NCI-H1417 (cell line): ENCODE measurements at places on chromosomes 3 and 15.
A peak's percentile ranks its signal among the peaks of the same experiment; 100 is the strongest.

DNA sequence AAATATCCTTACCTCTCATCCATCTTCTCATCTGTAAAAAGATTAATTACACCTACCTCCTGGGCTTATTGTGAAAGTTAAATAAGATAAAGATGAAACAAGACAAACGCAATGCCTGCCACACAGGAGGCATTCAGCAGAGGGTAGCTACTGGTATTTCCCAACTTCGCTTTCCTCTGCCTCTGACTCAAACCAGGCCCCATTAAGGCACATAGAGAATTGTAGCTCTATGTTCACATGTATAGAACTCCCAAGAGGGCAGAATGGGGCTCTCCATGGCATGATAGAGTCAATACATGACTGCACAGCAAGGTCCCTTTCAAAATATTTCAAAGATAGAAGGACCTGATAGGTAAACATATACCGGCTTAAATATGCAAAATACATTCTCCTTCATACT lies 1.4 kb downstream of the LYSMD2 start:
- no peak for DNase-seq

DNA sequence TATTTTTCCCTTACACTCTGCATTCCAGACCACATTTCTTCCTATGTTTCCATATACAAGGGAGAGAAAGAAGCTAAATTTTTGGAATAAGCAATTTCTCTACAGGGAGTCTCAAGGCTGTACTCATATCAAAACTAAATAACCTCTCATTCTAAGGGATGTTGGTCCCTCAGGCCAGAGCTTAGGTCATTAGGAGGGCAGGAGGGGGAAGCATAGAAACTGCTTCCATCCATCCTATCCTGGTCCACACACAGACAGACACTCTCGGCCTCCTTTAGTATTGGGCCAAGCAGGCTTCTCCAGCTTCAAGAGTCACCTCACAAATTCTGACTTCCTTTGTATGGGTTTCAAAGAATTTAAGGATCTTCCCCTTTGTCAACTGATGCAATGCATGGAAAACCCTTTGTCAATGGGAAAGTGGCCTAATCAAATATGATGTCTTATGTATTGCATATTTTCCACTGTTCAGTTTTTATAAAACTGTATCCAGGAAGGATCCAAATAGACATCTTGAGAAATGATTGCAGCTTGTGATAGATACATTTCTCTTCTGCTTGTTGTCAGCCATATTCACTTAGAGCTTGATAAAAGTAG lies 140.7 kb upstream of the RARB start:
- no peak for DNase-seq

- peak; percentile 49 for DNase-seq
Observed at GRCh38 chr15:23648920-23649515, 1.4 kb upstream of the MAGEL2 start.

DNA sequence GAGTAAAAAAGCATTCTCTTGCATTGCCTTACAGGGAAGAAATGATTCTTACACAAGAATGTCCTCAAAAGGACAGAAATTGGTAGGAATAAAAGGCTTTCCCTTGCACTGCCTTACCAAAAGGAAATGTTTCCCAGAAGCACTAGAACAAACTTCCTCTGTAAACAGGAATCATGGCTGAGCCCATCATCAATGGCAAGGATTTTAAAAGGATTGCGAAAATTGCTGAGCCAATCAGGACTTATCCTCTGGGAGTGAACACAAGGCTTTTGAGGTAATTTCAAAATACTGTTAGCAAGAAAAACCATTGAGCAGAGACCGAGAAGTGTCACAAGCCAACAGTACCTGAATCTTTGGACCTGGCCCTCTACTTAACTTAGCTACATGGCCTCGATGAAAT lies 897.3 kb downstream of the ROBO1 start:
- DNase-seq = no peak

DNA sequence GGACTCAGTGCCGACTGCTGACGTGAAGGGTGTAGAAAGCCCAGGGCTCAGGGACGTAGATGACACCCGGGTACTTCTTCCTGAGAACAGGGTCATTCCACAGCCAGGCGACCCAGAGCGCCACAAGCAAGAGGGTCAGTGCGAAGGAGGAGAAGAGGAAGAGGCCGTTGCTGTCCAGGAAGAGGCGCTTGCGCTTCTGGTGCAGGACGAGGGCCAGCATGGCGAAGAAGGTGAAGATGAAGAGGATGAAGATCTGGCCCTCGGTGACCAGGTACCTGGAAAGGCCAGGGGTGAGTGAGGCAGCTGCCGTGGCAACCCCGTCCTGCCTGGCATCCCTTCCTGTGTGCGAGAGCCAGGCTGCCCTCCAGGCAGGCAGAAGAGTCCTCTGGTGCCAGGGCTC lies 3.0 kb upstream of the CALML4 start:
- DNase-seq = no peak

GRCh38 chr15:26971271-26972018 lies 464 bp downstream of the GABRG3 start:
- DNase-seq = peak; percentile 15

- peak; percentile 87 for DNase-seq
Observed at GRCh38 chr3:169863458-169863899, 6.3 kb downstream of the LRRC31 start.

DNA sequence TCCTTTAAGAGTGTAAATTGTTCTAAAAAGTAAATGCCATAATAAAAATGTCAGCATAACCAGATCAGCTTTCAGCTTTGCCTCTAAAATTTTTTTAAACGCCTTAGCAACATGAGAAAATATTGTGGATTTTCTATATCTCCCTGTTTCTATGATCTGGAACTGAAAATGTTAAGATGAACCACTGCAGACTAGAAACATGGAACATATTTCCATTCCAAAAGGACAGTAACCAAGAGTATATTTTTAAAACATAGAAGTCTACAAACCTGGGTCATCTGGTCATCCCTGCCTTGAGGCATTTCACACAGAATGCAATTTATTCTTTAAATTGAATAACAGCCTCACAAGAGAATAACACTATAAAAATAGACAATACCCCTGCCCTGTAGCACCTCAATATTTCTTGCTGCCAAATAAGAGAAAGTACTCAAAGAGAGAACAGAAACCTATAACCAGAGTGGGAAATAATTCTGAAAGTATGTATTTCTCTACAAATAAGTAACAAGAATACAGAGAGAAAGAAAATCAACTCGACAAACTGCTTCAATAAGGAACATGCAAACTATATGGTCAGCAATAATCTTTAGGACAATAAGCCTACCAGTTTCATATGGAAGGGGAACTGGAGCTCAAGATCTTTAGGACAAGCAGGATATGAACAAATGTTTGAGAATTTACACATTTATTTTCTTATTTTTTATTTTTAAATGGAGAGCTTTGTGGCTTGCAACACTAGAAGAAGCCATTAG lies 949.0 kb downstream of the EPHA3 start:
- no peak for DNase-seq

GRCh38 chr3:109224333-109224732 lies 87.8 kb downstream of the C3orf85 start:
- DNase-seq = peak; percentile 10

GRCh38 chr15:72451224-72451623 lies 22.9 kb upstream of the ARIH1 start:
- no peak for DNase-seq

GRCh38 chr3:185988816-185989175 lies 51.0 kb upstream of the TRA2B start:
- no peak for DNase-seq

DNA sequence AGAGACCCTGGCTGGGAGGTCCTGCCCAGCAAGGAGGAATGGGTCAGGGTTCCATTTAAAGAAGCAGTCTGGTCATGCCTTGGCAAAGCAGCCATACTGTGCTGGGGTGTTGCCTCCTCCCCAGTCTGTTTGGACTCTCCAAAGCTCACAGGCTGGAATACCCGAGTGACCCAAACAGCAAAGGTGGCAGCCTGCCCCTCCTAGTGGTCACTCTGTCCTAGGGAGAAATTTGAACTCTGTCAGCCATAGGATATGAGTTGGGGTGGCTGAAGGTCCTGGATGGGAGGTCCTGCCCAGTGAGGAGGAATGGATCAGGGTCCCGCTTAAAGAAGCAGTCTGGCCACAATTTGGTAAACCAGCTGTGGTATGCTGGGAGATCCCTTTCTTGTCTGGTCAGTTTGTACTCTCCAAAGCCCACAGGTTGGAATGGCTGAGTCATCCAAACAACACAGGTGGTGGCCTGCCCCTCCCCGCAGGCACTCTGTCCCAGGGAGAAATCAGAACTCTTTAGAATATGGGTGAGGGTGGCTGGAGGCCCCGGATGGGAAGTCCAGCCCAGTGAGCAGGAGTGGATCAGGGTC lies 45.0 kb downstream of the CCR1 start:
- DNase-seq = no peak
